ENCODE measurements at places on chromosomes 7 and 10.

DNA sequence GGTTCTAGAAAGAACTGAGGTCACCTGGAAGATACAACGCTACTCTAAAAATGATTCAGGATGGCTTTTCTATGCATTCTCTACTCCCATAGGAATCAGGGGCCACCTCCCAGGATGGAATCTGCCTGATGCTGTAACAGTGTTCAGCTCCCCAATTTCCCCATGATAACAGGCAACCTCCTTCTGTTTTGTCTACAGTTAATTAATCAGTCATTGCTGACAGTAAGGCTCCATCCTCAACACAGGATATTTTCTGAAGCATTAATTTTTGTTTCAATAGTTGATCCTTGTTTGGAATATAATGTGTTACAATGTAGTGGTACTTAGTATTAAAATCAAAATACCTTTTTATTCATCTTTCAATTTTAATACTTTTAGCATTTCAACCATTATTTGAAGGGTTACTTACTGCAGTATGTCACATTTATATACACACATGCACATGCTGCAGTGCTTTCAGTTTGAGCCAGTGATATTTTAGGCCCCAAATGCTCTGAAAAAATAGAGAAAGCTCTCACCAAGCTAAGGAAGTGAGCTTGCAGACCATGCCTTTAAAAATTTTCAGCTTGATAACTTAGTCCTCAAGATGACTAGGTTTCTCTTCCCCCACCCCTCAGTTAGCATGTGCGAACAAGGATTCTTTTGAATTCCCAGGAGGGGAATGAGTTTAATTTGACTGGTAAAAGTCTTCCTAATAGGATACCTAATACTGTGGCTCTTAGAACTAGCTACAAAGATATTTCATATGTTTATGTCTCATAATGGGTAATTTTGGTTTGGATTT is 592 bp upstream of the PIK3CG start:
- no peak for DNase-seq

DNA sequence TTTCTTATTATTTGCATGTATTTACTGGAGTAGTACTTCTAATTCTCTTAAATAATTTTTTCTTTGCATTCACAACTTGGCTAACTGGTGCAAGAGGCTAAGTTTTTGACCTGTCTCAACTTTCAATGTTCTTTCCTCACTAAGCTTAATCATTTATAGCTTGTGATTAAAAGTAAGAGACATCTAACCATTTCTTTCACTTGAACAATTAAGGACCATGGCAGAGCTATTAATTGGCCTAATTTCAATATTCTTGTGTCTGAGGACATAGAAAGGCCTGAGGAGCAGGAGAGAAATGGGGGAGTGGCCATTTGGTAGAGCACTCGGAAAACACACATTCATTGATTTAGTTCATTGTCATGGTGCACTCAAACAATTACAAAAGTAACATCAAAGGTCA is 141.4 kb upstream of the TMEM196 start:
- DNase-seq, result no peak

DNA sequence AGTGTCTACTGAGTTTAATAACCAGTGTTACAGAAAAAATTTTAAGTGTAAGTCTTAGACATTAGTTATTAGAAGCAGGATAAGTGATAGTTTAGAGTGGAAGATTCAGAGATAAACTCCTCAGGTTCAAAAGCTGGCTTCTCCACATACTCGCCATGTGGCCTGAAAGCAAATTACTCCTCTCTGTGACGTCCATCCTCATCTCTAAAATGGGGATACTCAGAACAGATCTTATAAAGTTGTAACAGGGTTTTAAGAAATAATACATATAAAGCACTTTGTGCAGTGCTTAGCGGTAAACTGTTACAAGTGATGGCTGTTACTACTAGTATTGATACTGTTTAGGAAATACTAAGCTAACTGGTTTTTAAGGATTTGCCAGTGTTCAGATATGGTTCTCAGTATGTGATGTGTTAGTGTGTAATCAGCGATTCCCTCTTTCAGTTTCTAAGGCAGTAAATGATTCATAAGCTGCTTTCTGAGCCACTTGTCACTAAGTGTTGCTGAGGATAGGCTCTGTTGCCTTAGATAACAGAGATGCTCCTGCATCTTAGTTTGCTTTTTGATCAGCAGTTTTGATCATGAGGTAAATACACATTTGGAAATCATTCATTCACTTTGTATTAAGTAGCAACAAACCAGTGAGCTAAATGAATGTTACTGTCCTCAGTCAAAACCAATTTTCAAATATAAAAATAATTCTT is 58.7 kb downstream of the CYP51A1 start:
- no peak for DNase-seq

DNA sequence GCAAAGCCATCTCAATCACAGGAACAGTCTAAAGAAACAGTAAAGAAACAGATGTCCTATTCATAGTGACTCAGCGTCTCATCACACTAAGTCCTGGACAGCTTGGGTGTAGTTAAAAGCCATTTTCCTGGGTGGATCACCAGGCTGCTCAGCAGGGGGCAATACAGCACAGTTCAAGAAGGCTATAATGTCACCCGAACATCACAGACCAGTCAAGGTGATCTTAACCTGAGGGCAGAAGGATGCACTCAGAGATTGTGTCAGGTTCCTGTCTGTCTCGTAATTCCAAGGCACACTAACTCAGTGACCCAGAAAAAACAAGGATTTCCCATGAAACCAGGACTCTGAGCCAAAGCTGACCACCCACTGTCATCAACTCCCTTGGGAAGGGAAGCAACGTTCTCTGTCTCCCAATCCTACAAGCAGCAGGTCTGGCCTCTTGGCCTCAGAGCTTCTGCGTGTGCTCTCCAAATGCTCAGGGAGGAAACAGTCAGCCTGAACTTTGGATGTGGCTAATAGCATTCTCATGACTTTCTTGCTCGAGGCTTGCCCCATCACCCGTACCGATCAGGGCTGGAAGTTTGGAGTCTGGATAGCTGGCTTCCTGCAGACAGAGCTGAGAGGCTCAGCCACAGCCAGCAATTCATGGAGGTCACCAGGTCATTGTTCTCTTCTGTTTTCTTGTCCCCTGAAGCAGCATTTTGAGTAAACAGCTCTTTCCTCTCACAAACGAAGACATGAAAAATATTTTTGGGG is 90.4 kb upstream of the FAM171A1 start:
- DNase-seq, result no peak

DNA sequence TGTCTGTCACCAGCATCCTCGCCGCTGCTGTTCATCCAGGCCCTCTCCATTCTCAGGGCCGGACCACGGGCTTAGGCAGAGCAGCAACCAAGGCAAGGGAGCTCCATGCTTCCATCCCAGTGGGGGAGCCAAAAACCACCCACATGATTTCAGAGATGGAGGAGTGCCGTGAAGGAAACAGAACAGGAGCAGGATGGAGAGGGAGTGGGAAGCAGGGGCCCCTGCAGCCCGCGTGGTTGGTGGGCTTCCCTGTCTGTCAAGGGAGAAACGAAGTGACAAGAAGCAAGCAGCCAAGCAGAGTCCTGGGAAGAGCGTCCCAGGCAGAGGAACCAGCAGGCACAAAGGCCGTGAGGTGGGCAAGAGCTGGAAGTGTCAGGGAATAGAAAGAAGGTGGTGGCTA is 95.7 kb downstream of the SLIT1 start:
- DNase-seq, result no peak

- no peak for DNase-seq
Observed at GRCh38 chr7:130951303-130951975, 217.4 kb upstream of the KLF14 start.

DNA sequence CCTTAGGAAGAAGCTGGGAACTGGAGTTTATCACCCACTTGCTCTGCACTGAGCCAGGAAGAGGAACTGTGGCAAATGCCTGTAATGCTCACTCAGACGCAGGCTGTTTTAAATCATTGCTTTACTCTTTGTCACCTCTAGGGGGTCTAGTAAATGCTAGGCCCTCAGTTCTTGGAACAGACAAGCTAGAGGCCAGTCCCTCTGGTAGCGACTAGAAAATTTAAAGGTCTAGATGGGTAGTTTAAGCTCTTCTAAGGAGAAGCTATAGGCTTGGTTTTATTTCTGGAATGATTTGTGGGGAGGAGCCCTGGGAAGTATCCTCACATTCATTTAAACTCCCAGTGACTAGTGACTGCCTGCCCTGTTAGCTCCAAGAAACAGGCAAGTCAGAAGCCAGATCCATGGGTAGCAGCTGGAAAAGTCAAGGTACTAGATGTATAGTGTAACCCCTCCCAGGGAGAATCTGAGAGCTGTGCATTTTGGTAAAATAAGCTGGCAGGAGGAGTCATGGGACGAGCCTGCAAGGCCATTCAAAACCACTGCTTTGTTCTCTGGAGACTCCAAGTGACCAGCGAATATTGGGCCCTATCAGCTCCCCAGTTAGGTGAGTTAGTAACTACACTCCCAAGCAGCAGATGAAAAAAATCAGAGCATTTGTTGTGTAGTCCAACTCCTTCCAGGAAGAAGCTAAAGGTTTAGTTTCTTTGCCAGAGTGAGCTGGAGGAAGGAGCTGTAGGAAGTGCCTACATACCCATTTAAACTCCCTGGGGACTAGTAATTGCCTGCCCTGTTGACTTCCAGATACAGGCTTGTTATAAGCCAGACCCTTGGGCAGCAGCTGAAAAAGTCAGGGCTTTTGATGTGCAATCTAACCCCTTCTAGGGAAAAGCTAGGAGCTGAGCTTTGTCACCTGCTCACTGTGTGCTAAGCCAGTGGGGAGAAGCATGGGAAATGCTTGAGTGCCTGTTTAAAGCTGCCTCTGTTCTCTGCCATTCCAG is 68.9 kb downstream of the DYNC1I1 start:
- no peak for DNase-seq

DNA sequence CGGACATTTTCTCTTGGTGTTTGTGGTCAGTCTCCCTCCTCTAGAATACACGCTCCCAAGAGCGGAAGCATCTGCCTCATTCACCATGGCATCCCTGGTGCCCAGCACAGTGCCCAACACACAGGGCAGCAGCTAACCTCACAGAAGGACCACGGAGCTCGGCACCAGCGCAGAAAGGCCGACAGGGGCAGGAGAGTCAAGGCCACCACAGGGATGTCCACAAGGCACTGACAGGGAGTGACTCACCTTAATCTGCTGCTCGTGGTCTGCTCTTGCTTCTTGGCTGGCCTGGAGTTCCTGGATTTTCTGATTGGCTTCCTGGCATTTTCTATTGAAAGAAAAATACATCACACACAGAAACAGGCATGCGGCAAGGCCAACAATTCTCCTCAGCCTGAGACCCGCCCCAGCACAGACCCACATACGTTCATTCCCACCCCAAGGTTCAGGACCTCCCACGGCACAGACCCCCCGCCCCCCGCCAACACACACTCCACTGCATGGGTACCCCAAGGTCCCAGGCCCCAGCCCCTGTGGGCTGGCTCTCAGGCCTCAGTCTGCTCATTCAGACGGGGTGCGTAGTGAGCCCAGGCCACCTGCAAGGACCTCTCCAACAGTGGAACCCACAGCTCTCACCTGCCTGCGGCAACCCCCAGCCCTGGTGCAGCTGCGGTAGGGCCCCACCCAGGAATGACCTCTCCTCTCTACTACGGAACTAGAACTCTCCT is 14.9 kb downstream of the MAD1L1 start:
- no peak for DNase-seq

DNA sequence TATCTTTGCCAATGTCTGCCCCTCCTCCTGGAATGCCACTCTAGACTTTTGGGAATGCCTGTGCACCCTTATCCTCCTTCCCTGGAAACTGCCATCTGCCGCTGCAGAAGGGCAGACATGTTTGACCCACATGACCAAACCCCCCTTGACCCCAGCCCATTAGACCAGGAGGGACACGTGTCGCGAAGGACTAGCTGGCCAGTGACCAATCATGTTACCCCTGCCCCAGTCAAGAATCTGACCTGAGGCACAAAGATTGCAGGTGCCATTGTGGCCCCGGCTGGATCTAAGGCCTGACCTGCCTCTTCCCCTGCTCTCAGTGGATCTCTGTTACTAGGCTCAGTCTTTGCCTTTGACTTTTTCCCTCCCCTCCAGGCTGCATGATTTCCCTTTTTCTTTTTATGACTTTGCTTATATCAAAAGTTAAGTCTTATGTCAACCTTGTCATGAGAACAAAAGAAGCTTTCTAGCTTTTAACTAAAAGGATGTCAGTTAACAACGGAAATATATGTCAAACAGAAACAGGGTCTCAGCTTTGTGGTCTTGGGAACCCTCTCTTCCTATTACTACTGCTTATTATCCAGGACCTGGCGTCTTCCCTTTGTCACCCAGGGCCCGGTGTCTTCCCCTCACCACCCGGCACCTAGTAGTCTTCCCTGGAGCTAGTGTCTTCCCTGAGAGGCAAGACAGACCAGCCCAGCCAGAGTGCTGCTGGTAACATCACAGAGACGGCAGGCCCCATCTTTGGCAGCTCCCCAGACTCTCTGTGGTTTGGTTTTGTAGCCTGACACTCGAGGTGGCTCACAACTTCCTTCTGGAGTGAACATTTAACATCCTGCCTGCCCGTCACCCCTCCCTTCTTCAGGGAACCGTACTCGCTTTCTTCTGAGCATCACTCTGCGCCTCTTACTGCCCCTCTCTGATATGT is 24.4 kb upstream of the PPIF start:
- peak; percentile 83 for DNase-seq

DNA sequence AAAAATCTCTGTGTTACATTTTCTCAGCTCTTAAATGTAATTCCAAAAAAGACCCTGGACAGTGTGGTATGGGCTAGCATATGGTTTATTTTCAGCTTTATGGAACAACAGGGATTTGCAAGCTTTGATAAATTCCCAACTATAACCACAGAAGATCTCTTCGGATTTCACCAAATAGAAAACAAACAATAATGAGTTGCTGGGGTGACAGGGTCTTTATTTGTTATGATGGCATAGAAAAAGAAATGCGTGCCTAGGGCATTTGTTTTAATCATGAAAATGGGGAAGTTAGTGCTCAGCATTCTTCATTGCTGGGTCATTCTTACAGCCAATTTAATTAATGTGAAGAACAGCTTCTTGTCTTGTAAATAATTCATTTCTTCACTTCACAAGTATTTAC is 139.0 kb downstream of the LRRN3 start:
- no peak for DNase-seq

All from stimulated activated naive CD8-positive, alpha-beta T cell treated with anti-CD3 and anti-CD28 coated beads, Interleukin-15, amount 100 ng/mL, for 72 hours (primary cell).